ENCODE measurements at places on chromosomes 5 and 9.

DNA sequence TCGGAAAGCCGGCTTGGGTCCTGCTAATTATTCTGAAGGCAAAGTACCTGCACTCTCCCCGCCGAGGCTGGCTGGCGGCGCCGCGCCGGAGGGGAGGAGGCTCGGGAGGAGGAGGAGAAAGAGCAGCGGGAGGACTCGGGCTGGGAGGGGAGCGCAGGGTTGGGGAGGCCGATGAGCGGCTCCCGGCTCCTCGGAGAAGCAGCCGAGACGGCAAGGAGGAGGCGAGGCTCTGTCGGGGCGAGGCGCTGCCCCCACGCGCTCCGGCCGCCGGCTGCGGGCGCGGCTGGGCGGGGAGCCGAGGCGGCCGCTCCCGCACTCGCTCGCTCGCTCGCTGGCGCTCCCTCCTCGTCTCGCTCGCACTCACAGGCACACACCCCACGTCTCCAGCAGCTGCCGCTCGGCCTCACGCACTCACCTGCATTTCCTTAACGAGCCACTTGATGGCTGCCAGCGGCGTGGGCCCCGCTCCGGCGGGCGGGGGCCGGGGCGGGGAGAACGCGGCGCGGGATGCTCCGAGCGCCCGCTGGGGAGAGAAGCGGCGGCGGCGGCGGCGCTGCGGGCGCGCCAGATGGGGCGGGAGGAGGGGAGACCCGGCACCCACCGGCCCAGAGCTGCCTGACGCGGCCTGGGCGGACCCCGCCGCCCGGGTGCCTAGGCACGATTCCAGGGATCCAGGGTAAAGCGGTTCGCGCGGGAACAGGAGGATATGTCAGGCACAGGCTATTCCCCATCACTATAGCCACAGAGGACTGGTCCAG is at the start of gene PTPRD:
TSS of gene PTPRD (minus strand) at position 362 of the 758 bp plus-strand sequence.
- DNase-seq: no peak

- no peak for DNase-seq
These were observed 180.7 kb downstream of the KDM4C start for GRCh38 chr9:6938447-6938846.

DNA sequence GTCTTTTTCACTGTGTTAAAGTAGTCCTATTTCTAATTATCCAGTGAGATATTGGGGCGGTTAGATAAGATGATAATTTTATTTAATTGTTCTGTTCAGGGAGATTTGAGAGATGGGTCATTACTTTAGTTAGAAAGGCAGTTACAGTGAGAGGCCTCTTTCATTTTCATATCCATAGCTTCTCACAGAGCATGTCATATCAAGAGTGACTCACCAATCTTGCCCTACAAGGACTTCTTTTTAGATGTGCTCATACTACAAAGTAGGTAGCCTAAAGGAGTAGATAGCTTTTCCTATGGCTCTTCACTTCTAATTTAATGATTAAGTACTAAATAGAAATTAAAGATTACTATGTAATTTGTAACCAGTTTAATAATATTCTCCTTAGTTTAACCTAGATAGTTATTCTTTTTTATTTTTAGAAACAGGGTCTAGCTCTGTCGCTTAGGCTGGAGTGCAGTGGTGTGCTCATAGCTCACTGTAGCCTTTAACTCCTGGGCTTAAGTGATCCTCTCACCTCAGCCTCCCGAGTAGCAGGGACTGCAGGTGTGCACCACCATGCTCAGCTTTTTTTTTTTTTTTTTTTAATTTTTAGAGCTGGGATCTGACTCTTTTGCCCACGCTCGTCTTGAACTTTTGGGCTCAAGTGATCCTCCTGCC is 71.0 kb downstream of the FER start:
- DNase-seq: no peak

DNA sequence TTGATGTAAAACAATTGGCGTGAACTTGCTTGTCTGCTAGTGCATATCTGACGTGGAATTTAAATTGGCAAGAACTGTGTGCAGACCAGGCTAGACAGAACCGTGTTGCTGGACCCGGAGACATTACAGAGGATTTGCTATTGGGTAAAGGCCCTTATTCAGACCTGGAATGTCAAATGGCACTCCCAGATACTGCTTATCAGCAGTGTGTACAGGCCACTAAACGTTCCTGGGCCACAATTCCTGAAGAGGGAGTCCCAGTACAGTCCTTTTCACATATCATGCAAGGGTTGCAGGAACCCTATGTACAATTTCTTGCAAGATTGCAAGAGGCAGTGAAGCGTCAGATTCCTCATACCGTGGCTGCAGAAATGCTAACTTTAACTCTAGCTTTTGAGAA is 13.5 kb upstream of the MCCC2 start:
- DNase-seq: no peak

- peak; percentile 37 for DNase-seq
These were observed 64.4 kb downstream of the FAM114A2 start for GRCh38 chr5:153974131-153974812.

- DNase-seq: no peak
These were observed 279.9 kb upstream of the CD180 start for GRCh38 chr5:67476531-67476930.

GRCh38 chr9:78724896-78725295 is 428.0 kb downstream of the PSAT1 start:
- no peak for DNase-seq

- DNase-seq: no peak
These were observed 14.7 kb downstream of the SLC45A2 start for GRCh38 chr5:33969572-33970452.

DNA sequence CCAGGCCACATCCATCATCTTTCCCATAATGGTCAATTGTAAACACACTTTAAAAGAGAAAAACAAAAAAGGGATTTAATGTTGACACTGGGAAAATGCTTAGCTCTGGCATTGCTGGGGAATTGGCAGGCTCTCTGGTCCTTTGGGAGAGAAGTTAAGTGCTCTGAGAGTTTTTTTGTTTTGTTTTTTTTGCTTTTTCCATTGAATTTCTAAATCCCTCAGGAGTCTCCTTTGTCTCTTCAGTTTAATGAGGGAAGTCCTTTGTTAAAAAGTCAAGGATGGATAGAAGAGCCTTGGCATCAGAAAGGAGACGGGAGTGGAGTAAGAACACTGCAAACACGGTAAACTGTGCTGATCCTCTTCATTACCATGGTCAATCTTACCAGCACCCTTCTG is 7.1 kb upstream of the HAND1 start:
- DNase-seq: no peak

GRCh38 chr9:107080130-107080529 is 202.9 kb upstream of the RAD23B start:
- no peak for DNase-seq

- DNase-seq: no peak
These were observed 295.3 kb upstream of the SLC24A2 start for GRCh38 chr9:20084125-20084524.

DNA sequence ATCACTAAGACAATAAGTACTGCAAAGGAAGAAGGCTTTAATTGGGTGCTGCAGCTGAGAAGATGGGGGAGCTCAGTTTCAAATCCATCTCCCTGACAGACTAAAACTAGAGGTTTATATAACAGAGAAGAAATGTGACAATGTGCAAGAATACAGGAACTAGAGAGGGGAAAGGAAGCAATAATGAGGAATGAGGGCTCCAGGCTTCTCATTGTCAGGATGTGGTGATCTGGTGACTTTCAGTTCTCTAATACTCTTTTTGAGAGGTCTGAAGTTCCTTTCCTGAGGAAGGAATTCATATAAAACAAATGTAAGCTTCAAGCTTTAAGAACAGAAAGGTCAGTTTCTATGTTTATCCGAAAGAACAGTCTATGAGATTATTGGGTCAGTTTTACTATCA is 42.5 kb upstream of the SPATA31E1 start:
- DNase-seq: no peak

DNA sequence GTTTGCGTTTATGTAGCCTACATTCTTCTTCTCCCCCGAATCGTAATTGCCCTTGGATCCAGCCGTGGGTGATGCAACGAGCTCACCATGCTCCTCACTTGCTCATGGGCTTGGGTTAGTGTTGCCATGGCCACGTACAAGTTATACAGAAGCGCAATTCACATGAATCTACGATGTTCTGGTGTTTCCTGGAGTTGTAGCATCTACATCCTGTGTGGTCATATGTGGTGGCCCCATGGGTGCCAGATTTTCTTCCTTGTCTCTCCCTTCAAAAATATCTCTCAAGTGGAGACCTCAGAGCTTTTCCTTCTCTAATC is 115.3 kb downstream of the TLE4 start:
- DNase-seq: peak; percentile 49

- no peak for DNase-seq
These were observed 17.6 kb downstream of the FIBCD1 start for GRCh38 chr9:130921300-130921988.

DNA sequence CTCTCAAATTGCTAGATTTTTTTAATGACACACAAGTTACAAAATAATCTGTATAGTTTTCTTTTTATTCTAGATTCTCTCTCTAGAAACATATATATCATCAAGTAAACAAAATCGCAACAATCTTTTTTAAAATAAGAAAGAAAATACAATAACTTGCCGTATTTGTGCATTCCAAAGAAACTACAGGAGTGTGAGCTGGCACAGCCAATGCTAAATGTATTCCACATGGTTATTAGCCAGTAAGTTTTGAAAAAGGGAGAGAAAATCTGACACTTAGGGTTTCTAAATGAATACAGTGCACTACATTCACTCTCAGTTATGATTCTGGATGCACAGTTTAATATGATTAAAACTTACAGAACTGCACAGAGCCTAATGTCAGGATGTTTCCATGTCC is 117.9 kb downstream of the BNC2 start:
- no peak for DNase-seq

DNA sequence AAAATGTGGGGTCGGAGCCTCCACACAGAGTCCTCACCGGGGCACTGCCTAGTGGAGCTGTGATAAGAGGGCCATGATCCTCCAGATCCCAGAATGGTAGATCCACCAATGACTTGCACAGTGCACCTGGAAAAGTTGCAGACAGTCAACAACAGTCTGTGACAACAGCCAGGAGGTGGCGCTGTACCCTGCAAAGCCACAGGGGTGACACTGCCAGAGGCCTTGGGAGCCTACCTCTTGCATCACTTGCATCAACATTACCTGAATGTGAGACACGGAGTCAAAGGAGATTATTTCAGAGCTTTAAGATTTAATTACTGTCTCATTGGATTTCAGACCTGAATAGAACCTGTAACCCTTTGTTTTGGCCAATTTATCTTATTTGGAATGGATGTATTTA is 614.1 kb upstream of the CDH9 start:
- no peak for DNase-seq

DNA sequence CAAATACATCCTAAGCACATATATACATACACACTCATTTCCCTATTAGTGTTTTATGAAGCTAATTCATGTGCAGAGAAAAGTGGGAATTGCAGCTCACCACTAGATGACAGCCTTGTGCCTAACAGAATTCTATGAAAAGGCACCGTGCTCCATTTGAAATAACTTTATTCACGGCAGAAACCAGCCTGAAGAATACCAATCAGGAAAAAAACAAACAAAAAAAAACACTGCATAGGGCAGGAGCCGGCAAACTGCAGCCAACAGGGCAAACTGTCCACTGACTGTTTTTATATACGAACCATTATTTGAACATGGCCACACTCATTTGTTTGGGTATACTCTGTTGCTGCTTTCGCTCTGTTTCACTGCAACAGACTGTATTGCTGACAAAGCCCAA is 33.6 kb downstream of the ERMP1 start:
- DNase-seq: peak; percentile 3

GRCh38 chr5:116144991-116145390 is 60.2 kb downstream of the COMMD10 start:
- DNase-seq: no peak

DNA sequence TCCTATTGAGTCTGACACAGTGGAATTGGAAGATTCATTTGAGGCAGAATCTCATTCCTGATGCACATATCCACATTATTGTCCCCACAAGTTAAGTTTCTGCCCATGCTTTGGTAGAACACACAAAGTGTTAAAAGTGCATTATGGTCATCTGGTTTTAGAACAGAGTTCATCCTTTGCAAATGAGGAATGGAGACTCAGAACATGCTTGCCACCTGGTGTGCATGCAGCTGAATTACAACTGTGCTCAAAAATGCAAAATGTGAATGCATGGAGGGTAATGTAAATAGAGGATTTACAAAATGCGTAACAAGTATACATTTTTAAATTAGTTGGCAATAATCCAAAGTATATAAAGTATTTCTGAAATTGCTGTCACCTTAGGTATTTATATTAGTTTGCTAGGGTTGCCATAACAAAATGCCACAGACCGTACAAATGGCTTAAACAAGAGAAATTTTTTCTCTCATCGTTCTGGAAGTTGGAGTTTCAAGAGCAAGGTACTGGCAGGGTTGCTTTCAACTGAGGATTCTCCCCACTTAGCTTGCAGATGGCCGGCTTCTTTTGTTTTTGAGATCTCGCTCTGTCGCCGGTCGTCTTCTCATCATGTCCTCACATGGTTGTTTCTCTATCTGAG is 671.1 kb downstream of the TAF11L14 start:
- no peak for DNase-seq

- DNase-seq: no peak
These were observed 86.8 kb upstream of the CDH6 start for GRCh38 chr5:31106691-31107090.

GRCh38 chr9:136231478-136232297 is 13.9 kb downstream of the QSOX2 start:
- peak; percentile 50 for DNase-seq

DNA sequence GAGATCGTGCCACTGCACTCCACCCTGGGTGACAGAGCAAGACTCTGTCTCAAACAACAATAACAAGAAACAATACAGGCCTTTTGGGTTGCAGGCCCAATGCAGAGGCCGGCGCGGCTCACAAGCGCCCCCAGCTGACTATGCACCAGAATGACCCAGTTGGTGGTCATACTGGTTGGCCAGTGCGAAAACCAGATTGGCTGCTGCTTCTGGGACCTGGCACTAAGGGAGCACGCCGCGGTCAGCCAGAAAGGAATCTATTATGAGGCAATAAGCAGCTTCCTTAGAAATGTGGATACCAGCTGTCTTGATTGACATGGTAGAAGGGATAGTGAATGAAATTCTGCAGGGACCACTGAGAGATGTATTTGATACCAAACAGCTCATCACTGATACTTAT is 35.0 kb downstream of the RANBP17 start:
- DNase-seq: no peak

- no peak for DNase-seq
These were observed 76.7 kb downstream of the ARSB start for GRCh38 chr5:78908173-78909061.

GRCh38 chr5:131974016-131974415 is 28.6 kb upstream of the MEIKIN start:
- no peak for DNase-seq

GRCh38 chr5:27191786-27192510 is 153.6 kb upstream of the CDH9 start:
- no peak for DNase-seq

DNA sequence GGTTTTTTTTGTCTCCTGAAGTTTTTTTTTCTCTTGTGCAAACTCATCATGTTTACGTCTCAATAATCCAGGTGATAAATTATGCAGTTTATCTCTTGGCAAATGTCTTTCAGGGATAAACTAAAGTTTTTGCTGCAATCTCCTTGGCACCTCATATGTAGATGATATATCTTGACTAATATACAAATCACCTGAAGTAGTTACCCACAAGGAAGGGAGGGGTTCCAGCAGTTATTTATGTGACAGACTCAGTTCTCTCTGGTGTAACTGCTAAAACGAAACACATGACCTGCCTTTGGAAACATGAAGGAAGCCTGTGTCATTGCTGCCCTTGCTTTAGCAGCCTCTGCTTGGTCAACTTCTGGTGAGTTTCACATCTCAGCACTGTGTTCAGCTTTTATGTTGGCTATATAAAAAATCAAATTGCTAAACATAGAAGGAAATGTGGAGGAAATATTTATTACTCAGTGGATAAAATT is 39.3 kb upstream of the KIAA1958 start:
- DNase-seq: no peak

- no peak for DNase-seq
These were observed 60.6 kb downstream of the TMEM174 start for GRCh38 chr5:73233461-73234203.

GRCh38 chr9:93216073-93216365 is 32.1 kb downstream of the WNK2 start:
- DNase-seq: no peak

All from CD4-positive, alpha-beta memory T cell (primary cell).